ENCODE measurements at places on chromosomes 3 and 15.
A peak's percentile ranks its signal among the peaks of the same experiment; 100 is the strongest.

DNA sequence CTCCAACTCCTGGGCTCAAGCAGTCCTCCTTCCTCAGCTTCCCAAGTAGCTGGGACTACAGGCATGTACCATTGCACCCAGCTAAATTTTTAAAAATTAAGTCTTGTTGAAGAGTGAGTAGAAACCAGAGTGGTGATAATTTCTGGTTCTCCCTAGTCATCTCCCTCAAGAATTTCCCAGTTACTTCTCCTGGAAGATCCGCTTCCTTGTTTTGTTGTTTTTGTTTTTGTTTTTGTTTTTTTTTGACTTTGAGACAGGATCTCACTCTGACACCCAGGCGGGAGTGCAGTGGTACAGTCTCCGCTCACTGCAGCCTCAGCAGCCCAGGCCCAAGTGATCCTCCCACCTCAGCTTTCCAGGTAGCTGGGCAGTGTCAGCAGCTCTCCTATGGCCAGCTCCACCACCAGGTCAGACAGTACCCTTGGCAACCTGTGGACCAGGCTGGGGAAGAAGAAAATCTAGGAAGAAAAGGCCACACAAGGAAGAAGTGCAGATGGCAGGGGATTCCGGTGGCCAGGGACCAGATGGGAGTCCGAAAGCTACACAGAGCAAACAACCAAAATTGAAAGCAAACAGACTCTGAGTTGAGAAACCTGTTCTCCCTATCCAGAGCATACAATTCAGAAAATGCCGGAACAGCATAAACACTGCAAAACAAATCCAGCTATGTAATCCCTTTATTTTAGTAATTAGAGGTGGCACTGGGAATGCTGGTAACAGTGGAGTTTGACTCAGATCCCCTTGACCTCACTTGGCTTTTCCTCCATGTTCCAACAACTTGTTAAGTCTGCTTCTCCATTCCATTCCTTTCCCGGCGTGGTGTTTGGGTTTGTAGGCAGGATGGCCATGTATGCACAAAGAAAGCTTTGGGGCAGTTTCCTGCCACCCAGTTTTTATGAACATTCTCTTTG is 266.6 kb upstream of the CTDSPL start:
- no peak for DNase-seq

GRCh38 chr3:3578718-3579117 is 220.5 kb upstream of the LRRN1 start:
- DNase-seq: no peak

GRCh38 chr15:68485721-68486360 is 53.9 kb upstream of the ITGA11 start:
- no peak for DNase-seq

- no peak for DNase-seq
Measured at GRCh38 chr15:96448923-96449322, 118.4 kb downstream of the NR2F2 start.

- DNase-seq: no peak
Measured at GRCh38 chr3:190706582-190706981, 155.9 kb downstream of the GMNC start.

GRCh38 chr15:95929232-95929846 is 401.2 kb upstream of the NR2F2 start:
- DNase-seq: no peak

GRCh38 chr15:34038023-34038870 is 757 bp downstream of the AVEN start:
- DNase-seq: peak; percentile 85

DNA sequence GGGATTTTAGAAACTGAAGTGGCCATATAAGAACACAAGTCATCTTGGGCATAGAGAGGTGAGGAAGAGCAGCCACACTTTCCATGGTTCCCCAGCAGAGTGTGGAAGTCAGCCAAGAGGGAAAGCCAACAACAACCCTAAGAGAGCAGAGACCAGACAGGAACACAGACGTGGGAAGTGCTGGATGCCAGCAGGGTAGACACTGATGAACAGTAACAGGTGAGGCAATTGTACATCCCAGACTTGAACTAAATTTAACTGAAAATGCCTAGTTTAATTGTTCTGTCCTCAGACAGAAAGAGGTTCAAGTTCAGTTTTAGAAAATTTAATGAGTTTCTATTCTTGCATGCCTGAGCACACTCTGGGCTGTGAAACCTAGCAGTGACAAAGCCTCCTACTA is 212.1 kb downstream of the ATP8B4 start:
- no peak for DNase-seq

GRCh38 chr15:69394556-69395282 is 19.4 kb upstream of the KIF23 start:
- peak; percentile 48 for DNase-seq

- DNase-seq: no peak
Measured at GRCh38 chr3:152321955-152322377, 53.2 kb downstream of the MBNL1 start.

DNA sequence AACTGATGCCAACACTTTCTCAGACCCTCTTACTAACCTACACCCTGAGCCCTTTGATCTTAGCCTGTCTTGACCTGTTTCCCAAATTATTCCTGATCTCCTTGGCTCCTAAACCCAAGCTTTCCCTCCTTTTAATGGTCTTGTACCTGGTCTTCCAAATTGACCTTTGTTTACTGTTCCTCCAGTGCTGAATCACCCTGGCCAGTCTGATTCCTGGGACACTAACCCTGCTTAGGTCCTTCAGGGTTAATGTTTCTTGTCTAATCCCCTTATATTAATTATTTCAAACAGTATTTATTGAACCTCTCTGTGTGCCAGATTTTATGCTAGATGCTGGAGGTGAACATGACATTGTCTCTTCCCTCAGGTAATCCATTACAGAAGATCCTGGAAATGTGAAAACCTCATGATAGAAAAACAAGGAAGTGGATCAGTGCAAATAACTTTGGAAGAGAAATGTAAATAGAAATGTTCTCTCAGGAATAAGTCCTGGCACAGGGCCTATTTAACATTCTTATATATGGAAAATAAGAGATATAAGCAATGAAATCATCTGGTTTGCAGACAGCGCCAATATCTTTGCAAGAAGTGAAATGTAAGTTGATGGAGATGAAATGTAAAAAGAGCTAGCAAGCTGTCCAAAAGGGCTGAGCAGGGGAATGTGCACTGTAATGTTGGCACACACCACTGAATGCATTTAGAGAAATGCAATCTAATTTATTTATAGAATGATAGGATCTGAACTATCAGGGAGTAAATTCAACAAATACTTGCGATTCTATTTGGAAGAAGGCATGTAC is 20.7 kb downstream of the HGD start:
- no peak for DNase-seq

DNA sequence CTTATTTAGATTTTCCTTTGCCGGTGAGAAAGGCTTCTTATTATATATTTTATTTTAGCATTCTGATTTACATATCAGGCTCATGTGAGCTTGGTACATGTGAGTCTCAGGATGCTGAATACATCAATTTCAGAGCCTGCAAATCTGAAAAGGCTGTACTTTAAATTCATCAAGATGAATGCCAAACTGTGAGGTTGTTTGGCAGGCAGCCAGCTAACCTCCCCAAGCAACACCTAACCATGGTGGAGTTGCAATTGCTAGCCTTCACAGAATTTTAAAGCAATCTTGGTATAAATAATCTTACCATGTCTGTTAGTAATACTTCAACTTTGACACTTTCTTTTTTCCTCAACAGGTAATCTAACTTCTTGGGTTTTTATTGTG is 252.5 kb downstream of the CDIN1 start:
- no peak for DNase-seq

DNA sequence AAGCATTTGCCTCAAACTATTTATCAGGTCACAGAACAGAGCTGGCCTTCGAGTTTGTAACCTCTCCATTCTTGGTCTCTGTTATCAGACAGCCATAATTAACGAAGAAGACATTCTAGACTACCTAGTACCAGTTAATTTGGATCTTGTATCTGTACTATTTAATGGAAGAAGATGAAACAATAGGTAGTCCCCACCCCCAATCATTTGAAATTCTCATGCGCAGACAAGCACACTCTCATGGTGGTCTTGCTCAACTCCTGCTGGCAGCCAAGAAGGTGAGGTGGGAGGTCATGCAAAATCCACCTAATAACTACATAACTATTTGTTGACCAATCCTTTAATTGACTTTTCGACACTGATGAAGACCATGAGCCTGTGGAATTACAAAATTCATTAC is 2.8 kb upstream of the SKIL start:
- no peak for DNase-seq

GRCh38 chr15:27479296-27480140 is 508.5 kb downstream of the GABRG3 start:
- no peak for DNase-seq

GRCh38 chr3:117665296-117665695 is 955.7 kb downstream of the TUSC7 start:
- DNase-seq: no peak

DNA sequence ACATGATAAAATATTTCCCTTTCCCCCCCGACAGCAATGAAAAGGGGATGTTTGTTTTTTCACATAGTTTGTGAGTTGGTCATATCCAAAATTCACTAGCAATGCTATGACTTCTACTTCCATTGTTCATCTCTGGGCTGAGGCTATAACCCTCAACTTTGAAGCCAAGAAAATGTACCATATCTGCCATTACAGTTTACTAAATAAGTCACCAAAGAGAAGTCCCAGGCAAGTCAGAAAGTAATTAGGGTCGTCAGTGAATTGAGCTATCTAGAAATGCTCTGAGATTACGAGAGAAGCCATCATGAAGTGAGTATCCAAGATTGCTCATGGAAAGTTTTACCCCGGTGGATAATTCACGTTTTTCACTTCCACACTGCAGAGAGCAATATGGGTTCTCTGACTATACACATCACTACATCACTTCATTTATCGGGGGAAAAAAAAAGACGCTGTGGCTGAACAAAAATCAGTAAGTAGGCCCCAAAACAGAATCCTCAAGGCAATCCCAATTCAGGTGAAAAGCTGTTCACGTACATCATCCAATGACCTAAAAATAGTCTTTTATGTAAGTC is 1.4 kb downstream of the PEAK1 start:
- no peak for DNase-seq

DNA sequence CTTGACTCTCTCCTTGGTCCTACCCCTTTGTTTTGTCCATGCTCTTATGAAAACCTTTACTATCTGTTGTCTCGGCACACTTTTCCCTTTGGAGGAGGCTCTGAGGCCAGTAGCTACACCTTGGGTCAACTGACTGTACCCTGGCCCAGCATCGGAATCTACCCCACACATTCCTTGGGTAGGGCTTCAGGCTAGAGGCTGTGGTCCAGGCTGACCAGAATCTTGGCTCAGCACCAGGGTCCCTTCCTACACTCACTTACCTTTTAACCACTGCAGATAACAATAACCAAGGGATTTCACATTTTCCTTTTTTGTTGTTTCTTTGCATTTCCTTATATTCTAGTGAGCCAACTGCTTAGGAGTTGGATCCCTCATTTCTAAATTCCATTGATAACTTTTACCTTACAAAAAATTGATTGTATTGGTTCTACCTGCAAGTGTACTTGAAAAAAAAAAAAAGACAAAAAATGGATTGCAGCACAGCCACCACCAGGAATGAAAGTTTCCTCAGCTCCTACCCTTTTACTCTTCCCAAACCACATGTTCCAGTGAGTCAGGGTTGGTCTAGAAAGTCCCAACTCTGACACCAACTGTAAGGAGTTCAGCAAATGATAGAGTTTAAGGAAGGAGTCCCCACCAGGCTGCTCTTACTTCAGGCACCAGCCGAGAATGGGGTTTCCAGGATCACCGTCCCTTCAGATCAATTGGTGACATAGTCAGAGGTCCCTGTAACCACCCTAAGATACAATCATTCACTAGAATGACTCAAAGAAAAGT is 95.6 kb downstream of the FBLN2 start:
- DNase-seq: no peak

DNA sequence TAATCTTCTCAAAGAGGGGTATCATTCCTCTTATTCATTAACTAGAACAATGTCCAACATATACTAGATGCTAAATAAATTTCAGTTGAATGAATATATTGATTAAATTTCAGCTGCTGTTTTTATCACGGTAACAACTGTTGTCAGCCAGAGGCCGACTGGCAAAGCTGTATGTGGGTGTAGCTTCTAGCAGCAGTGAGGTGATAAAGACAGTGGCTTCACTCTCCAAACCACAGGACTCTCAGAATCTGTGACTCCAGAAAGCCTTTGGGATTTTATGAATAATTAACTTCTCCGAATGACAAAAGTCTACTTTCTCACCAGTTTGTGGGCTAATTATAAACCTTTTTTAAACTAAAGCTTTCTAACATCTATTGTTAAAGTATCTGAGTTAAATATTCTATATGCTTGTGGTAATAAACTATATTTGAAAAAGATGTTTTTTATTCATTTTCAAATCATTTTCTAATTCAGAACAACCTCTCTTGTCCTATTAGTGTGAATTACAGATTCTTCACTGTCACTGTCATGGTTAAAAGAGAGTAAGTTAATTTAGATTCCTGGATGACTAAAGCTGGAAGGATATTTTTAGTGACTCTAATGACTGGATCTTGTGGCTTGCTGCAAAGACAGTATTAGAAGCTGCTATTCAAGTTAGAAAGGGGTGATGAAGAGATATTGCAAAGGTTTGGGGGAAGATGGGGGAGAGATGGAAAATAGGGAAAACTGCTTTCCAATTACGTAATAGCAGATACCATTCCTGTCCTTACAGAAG is 796.4 kb upstream of the ARPP21 start:
- no peak for DNase-seq

DNA sequence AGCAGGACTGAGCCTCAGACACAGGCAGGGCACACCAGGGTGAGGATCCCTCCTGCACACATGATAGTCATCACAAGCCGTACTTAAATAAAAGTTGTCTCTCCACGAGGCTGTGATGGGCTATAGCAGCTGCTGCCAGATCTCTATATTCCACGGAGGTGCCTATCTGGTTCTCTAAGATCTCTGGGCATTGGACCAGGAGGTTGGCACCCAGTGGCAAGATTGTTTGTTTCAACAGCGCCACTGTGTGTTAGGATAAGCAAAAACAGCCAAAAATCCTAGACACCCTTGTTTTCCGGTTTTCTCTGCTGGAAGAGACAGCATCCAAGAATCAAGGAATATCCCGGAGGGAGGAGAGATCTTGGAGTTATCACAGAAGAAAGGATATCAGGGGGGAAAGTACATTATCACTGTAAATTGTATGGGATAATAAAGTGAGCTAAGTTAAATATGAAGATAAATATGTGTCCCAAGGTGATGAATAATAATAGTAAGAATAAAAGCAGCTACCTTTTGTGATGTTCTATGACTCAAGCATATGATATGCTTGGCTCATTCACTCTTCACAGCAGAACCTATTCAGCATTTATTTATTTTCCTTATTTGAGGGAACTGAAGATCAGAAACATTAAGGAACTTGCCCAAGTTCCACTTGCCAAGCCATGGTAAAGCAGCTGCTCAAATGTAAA is 90.6 kb upstream of the AKAP13 start:
- DNase-seq: peak; percentile 3

Measured in anterior cingulate cortex (tissue), 58 donors.